ENCODE measurements at places on chromosomes 1 and 21.

- no peak for DNase-seq
Measured at GRCh38 chr1:43529206-43529731, 1.4 kb upstream of the PTPRF start.

DNA sequence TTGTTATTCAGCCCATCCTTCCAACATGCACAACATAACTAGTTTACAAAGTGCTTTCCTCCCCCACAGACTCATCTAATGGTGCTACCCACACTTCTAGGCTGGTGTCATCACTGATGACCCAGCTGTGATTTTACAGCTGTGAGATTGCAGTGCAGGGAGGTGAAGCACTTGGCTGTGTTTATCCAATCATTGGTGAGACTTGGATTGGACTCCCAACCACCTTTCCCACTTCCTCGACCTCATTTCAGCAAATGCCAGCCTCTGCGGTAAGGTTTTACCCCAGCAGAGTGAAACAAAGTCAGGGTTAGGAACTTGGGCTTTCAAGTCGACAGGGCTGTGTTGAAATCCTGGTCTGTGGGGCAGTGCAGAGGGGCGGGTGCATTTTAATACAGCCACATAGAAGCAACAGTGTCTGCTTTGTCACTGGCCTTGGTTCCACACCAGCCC, 22.1 kb downstream of the ECHDC2 start:
- no peak for DNase-seq

- no peak for DNase-seq
Measured at GRCh38 chr1:40059960-40060750, 19.6 kb downstream of the CAP1 start.

DNA sequence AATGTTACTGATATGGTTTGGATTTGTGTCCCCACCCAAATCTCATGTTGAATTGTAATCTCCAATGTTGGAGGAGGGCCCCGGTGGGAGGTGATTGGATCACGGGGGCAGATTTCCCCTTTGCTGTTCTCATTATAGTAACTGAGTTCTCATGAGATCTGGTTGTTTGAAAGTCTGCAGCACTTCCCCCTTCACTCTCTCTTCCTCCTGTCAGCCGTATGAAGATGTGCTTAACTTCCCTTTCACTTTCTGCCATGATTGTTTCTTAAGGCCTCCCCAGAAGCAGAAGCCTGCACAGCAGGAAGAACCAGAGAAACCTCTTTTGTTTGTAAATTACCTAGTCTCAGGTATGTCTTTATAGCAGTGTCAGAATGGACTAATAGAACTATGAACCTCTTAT, 28.4 kb downstream of the TRIM33 start:
- no peak for DNase-seq

GRCh38 chr1:158334526-158335212, 3.3 kb upstream of the CD1B start:
- no peak for DNase-seq

GRCh38 chr21:44991538-44992483, 52.0 kb downstream of the SLX9 start:
- DNase-seq: no peak

GRCh38 chr21:35984654-35985361, 75.5 kb downstream of the SETD4 start:
- no peak for DNase-seq
